ENCODE measurements at places on chromosomes 1 and 21. TPM values are rescaled to one million over a fixed set of nuclear protein-coding genes. Genes with fewer than 3 reads are reported as not detected.

Gene GBP7
- not detected for total RNA-seq

Gene WDTC1
- total RNA-seq = 21.4 TPM

Gene LCE1E
- total RNA-seq = not detected

Gene ATP6V1G3
- not detected for total RNA-seq

Gene ISG15
- 48.8 TPM for total RNA-seq

Gene GJA4
- total RNA-seq = 0.58 TPM

Gene LRRIQ3
- 1.4 TPM for total RNA-seq

Gene S100A12
- not detected for total RNA-seq

Gene PTPRU
- total RNA-seq = 5.0 TPM

Gene PCP4
- not detected for total RNA-seq

Gene ACTL8
- not detected for total RNA-seq

Gene CD52
- not detected for total RNA-seq

Gene SLAMF6
- not detected for total RNA-seq

Gene TCEA3
- 10.7 TPM for total RNA-seq
